ENCODE measurements at places on chromosomes 12 and 14.
A peak's percentile ranks its signal among the peaks of the same experiment; 100 is the strongest.

DNA sequence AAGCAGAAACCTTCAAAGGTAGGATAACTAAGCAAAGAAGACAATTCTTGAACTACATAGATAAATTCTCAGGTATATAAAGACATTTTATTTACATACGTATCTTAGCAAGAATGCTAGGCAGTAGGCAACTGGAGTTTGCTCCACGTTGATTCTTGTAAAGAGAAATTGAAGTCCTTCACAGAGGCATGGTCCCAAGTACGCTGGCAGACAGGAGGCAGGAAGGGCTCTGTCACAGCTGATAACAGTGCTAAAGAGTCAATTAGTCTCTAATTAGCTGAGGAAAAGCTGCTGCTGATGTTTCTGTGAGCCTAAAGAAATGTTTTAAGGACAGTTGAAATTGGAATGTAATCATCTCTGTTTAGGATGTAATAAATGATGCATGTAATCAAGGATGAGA, 146.8 kb downstream of the METTL25 start:
- no peak for DNase-seq

DNA sequence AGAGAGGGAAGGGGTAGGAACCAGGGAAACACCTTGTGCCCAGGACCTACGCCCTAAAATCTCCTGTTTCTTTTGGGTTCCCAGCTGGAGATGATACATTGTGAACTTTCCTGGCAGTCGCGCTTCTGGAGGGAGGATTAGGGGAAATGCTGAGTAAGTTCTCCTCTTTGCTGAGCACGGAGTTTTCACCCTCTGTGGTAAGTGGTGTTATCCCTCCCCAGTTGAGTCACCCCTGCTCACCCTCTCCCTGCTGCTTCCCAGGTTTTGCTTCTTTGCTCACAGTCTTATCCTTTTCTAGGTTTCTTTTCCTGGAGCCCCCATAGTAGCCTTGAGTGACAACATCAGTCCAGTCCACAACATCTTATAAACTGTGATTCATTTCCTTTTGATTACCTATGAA, 789.1 kb downstream of the TMEM121 start:
- DNase-seq: no peak

DNA sequence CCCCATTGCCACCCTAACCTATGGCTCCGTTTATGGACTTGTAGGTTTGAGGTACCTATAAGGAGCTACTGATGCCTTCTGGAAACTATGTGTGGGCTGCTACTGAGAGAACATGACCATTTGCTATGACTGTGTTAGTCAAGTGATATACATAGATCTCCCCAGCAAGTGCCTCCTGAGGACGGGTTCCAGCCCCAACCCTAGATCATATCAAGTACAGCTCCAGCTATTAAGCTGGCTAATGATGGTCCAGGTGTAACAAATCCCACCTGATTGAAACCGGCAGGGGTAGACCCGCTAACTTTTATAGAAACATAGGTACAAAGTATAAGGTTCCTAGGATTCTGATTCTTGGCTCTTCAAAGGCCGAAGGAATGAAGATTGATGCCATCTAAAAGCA, 23.7 kb downstream of the NINJ2 start:
- DNase-seq: no peak

DNA sequence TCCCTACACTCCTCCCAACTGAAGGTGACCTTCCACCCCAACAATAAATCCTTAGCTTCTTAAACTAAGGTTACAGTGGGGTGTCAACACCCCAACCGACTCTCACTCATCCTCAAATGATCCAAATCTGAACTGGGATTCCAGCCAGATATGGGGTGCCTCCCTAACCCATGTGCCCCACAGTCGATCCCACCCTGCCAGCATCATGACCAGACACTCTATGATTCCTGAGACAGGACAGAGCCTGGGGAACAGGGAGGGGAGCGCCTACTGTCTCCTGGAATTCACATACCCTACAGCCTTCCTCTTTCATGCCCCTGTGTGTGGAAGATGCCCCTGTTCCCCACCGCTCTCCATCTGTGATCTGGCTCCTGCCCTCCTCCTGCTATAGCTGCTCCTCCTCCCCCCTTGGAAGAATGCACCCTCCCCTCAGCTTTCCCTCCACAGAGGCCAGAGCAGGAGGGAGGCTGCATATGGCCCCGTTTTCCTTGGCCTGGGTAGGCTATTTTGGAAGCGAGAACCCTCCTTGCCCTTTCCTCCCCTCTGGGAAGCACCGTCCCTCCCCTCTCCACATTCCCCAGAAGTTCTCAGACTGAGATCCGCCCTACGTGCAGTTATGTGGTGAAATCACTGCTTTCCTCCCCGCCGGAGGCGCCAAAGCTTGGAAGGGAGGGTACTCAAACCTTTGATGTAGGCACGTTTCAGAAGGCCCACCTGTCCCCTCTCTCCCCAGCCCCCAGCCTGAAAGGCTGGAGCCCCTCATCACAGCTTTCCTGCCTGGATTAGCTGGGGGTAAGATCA, 48.0 kb downstream of the SMUG1 start:
- no peak for DNase-seq

- peak; percentile 46 for DNase-seq
Observed at GRCh38 chr12:104218935-104219334, 3.4 kb downstream of the TXNRD1 start.

All from PC-3 (cell line).